GM12865 (cell line): ENCODE measurements at places on chromosomes 4 and X.

DNA sequence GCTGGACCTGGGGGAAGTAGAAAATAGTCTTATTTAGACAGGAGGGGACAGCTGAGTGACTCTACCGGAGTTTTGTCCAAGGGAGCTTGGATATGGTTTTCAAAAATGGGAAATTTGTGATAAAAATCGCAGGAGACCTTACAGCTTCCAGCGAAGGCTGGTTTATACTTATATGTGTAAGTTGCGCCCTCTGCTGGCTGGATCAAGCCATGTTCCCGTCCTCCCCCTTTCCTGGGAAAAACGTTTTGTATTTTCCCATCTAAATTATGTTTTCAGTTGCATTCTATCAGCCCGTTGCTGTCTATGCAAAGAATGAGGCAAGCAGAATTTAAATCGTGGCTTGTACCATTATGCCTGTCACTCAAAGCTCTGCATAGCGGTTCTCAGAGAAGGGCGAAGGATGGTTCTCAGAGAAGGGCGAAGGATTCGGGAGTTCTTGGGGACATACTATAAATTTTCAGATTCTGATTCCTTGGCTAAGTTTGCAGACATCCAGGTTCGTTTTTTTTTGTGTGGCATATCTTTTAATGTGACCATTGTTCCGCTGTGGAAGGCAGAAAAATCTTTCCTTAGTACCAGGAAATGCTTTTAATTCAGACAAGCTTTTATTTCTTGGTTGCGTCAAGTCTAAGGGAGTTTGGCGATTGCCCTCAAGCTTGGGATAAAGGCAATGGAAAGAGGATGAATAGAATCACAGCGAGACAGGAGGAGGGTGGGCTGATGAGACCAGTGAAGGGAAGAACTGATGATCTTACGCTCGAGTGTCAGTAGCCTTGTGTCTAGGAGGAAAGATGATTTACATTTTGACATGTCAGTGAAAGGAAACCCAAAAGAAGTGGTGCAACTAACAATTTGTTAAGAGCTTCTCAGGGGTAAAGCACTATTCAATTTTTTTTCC, 128.5 kb upstream of the ARX start:
- peak; percentile 42 for DNase-seq

- DNase-seq, result no peak
These were observed 138.8 kb upstream of the BANK1 start for GRCh38 chr4:101651778-101652177.

- no peak for DNase-seq
These were observed 925.1 kb downstream of the PCDH7 start for GRCh38 chr4:31645236-31645635.

GRCh38 chr4:5816851-5817375, 76.0 kb downstream of the CRMP1 start:
- DNase-seq, result no peak

DNA sequence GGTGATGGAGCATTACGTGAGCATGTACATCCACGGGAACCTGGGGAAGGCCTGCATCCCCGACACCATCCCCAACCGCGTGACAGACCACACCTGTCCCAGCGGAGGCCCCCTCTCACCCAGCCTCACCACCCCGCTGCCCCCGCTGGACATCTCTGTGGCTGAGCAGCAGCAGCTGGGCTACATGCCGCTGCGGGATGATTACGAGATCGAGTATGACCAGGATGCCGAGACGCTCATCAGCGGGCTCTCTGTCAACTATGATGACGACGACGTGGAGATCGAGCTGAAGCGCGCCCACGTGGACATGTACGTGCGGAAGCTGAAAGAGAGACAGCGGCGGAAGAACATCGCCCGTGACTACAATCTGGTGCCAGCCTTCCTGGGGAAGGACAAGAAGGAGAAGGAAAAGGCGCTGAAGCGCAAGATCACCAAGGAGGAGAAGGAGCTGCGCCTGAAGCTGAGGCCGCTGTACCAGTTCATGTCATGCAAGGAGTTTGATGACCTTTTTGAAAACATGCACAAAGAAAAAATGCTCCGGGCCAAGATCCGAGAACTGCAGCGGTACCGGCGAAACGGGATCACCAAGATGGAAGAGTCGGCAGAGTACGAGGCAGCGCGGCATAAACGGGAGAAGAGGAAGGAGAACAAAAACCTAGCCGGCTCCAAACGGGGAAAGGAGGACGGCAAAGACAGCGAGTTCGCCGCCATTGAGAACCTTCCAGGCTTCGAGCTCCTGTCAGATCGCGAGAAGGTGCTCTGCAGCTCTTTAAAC, 11.1 kb downstream of the TADA2B start:
- no peak for DNase-seq

DNA sequence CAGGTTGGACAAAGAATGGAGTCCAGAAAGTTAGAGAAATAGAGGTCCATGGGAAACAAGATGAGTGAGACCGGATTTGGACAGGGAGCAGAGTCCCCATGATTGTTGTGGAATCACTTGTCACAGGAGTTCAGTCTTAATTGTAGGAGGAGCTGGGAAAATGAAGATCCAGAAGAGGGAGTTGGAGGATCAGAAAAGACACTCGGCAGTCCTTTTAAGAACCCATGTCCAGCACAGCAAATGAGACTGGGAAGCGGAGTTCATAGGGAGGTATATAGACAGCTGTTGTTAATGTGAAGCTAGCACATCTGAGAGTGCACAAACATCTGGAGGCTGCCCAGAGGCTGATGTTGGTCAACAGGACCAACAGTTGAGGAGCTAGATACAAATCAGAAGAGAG, 111.4 kb upstream of the RXFP1 start:
- no peak for DNase-seq

- DNase-seq, result no peak
These were observed 19.7 kb upstream of the RTL9 start for GRCh38 chrX:110338935-110339334.

DNA sequence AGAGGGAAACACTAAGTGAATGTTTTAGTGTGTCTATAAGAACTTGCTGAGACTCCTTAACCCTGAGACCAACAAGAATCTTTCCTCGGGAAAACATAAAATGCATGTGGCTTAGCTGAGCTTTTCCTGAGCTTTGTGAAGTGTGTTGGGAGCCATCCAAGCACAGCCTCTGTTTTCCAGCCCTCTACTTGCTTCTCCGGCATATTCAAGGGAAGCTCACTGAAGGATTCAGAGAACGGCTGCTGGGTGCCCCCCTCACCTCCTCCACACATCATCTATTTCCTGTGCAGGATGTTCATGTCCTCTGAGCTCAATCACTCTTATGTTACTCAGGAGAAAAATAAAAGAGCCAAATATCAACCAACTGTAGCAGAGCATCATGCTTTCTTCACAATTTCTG, 492.1 kb downstream of the IL15 start:
- no peak for DNase-seq

- DNase-seq, result no peak
These were observed 1064.0 kb upstream of the SLIT2 start for GRCh38 chr4:19187691-19188090.

DNA sequence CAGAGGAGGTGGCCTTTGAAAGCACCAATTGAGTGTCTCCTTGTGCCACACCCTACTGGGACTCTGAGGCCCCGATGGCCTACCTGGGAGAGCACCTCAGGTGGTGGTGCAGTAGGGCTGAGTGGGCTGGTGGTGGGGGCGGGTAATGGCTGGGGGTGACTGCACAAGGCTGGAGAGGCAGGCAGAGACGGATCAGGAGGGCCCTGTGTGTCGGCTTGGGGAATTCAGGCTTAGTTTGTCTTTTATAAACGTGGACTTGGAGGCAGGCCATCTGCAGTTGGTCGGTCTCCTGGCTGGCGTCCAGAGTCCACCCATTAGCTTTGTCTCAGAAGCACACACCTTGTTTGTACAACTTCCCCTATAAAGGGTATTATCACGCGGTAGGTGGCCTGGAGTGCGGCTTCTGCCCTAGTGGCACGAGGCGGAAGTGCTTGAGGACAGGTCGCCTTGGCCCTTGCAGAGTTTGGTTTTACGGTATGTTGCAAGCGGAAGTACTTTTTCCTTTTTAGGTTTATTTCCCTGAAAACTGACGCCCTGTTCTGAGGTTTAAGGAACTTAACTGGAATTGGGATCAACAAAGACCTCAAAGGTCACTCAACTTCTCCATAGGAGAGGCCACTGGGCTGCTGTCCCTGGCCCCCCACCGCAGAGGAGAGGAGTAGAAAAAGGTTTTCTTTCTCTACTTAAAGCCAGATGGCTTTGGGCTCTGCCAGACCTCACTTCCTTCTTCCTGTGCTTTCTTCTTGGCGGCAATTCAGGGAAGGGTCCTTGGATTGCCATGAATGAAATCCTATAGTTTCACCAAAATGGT, 8.0 kb downstream of the TBC1D14 start:
- peak; percentile 82 for DNase-seq

- peak; percentile 76 for DNase-seq
These were observed 1.3 kb upstream of the FAT4 start for GRCh38 chr4:125313497-125313896.

GRCh38 chrX:108122748-108123147, 31.2 kb downstream of the ATG4A start:
- DNase-seq, result no peak

DNA sequence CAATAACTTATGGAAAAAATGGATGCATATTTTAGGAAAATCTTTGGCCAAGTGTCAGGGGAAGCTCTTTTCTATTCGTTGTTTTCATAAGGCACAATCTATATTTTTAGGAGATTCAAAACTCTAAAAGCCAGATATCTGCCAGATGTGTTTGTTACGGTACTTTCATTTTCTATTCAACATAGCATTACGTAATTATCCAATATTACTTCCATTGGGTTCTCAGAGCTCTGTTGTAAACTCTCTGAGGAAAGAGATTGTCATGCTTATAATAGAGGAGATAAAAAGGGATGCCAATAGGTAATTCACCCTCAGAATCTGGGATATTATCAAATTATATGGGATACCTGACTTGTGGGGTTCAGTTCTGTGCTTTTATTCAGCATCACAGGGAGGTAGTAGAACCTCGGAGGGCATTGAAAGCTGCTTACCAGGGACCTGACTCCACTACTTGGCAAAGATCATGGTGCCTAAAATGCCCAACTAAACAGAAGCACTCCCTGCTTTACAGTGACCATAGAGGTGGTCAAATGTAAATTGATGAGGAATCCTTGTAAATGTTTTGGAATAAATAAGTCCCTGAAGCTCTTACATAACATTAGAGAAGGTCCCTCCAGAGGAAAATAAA, 32.9 kb upstream of the GC start:
- no peak for DNase-seq

GRCh38 chr4:74307170-74307569, 1.1 kb upstream of the EPGN start:
- DNase-seq, result no peak

DNA sequence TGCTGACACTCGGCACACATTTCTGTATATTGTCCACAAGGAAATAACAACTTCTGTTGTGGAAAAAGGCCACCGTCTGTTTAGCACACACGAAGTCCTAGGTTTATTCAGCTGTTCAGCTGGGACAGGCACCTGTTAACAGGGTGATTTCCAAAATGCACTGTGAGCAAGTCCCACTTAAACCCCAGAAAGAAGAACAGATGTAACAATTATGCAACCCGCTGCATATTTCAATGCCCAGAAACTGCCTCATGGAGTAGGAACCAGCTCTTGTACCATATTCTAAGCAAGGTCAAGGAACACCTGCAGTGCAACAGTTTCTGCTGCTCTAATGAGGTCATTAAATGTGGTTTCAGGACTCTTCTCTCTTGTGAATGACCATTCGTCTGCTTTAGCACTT, 77.1 kb downstream of the GEMIN8 start:
- DNase-seq, result no peak
